ENCODE measurements at places on chromosomes 4 and X. TPM values are rescaled to one million over a fixed set of nuclear protein-coding genes. Genes with fewer than 3 reads are reported as not detected.

The CLDN22 gene
- total RNA-seq, result not detected

The GUCY1A1 gene
- total RNA-seq, result 7.5 TPM

The FMR1NB gene
- not detected for total RNA-seq

The XPNPEP2 gene
- not detected for total RNA-seq

The TKTL2 gene
- not detected for total RNA-seq

DNA sequence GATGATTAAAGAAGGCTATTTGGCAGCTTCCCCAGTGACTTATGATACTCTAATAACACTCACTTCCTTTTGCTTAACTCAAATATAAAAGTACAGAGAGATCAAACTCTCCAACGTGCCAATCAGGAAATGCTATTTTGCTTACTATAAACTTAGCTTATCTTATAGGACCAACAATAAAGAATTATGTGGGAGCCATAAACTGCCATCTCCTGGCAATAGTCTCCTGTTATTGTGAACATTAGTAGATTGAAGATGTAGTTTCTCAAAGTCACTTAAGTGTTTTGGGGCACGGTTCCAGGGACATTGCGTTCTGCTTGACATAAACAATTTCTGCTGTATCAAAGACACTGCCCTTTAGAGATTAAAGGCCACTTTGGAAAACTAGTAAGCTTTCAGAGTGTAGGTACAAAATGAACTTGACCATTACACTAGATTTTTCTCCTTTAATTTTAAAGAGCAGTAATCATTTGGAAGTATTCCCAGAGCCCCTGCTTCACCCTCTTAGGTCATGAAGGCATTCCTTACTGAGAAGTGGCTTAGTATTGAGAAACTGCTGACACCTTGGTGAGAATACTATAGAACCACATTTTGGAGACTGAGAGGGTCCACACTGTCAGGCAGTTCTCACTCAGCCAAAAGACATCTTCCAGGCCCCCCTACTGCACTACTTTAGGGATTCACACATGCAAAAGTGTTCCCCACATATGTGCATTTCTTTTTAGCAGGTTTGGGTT, 51.9 kb downstream of the MAOA start:
- DNase-seq, result peak; percentile 74

DNA sequence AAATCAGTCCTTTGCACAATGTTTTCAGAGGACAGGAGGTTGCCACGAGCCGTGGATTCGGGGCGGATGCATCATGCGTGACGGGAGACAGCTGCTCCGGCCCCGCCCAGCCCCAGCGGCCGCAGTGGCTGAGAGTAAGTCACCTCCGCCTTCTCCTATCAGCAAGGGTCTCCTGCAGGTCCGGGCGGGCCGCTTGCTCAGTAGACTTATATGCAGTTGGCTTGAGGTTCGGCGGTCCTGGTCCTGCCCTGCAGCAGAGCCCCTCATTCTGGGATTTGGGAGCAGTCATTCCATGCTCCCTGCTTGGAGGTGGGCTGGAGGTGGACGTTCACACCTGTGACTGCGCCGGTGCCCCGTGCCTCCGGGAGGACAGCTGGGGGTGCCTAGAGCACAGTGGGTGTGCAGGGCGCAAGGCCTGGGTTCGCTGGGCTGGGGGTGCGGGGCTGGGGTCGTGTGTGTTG, 86.3 kb upstream of the ADRA2C start:
- no peak for DNase-seq

DNA sequence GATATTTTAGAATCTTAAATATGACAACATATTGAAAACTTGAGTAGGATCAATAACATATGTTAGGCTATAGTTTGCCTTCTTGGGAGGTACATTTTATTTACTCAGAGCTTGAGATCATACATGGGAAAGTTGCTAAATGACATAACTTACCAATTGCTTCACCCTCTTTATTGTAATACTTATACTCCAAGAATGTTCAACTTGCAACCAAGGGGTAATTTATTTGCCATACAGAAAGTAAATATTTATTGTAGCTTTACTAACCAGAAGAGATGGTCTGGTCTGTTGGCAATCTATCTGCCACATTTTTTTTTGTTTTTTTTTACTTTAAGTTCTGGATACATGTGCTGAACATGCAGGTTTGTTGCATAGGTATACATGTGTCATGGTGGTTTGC, 426.6 kb downstream of the ARHGAP24 start:
- DNase-seq, result no peak

GRCh38 chr4:75831856-75832405, 70.3 kb downstream of the PPEF2 start:
- DNase-seq, result no peak

- no peak for DNase-seq
These were observed 16.3 kb upstream of the DDX3X start for GRCh38 chrX:41317477-41318208.

DNA sequence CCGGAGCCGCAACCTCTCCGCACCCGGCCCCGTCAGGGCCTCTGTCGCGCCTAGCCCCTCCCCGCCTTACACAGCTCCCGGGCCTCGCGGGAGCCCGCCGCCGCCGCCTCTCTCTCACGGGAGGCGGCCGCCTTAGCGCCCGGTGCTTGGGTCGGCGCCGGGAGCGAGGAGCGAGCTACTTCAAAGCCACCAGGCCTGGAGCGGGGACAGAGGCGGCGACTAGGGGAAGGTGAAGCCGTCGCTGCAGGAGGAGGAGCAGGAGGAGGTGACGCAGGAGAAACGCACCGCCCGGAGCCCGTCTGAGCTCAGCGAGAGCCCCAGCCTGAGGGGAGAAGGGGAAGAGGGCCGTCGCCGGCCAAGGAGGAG, 250 bp downstream of the USP9X start:
- no peak for DNase-seq

DNA sequence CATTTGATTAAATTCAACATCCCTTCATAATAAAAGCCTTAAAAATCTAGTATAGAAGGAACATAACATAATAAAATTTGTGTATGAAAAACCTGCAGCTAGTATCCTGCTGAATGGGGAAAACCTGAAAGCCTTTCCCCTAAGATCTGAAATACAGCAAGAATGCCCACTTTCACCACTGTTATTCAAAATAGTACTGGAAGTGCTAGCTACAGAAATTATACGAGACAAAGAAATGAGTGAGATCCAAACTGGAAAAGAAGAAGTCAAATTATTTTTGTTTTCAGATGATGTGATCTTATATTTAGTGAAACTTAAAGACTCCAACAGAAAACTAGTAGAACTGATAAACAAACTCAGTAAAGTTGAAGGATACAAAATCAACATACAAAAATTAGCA, 152.9 kb downstream of the RTL3 start:
- no peak for DNase-seq

DNA sequence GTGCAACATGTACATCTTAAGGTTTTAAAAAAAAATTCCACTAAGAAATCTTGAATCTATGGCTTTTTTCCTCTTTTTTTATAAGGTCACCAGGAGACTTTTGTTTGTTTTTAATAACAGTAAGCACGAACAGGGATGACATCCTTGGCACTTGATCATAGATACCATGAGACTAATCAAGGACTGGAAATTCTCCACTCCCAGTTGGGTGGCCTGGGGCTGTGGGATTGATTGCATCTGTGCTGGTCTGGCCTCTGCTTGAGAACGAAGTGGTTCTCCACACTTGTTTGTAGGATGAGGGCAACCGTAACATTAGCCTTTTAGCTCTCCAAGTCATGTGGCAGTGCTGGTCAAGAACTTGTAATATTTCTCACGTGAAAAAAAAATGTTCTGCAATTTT, 35.4 kb downstream of the SNX25 start:
- DNase-seq, result no peak

DNA sequence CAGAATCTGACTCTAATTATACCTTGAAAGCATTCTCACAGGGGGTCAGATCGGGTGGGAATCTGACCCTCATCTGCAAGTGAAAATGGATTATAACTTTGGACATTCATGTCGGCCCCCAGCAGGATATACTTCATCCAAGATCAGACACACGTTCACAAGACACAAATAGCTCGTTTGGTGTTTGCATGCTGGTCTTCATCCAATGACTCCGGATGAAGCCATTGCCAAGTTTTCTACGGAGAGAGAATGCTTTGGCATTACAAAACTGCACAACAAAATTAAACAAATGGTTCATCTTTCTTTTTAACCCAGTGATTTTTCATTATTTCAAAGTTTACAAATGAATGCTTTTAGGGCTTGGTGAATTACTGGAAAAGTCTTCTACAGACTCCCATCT, 105.5 kb downstream of the MID1 start:
- DNase-seq, result no peak

DNA sequence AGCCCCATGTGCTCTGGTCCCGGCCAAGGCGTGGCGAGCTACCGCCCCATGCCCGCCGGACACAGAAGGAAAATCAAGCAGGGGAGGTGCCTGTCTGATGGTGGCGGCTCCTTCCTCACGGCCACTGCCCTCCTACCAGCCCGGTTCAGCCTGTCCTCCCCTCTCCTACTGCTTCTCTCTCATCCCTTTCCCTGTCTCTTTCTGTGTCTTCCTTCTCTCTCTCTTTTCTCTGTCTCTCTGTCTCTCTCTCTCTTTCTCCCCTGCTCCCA, 279.1 kb downstream of the ASMT start:
- no peak for DNase-seq

DNA sequence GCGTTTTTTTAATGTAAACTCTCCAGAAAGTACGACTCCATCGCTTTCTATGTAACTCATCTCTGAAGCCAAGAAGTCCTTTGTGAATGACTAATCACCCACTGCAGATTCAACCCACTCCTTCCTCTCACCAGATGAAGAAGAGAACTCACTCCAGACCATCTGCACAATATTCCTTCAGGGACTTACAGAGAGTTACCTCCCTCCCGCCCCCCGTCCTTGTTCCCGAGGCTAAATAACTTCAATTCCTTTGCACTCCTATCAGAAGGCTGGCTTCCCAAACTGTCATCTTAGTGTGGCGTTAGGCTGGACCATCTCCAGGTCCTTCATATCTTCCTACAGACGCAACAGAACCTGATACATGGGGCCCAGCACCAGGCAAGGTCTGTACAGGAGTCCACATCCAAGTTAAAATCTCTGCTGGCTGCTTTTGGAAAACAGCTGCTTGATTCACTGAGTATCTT, 82.4 kb downstream of the AFAP1 start:
- peak; percentile 61 for DNase-seq

GRCh38 chrX:101395789-101396188, 5.0 kb downstream of the RPL36A start:
- no peak for DNase-seq

- peak; percentile 61 for DNase-seq
These were observed 504 bp upstream of the RBM3 start for GRCh38 chrX:48573690-48574269.

DNA sequence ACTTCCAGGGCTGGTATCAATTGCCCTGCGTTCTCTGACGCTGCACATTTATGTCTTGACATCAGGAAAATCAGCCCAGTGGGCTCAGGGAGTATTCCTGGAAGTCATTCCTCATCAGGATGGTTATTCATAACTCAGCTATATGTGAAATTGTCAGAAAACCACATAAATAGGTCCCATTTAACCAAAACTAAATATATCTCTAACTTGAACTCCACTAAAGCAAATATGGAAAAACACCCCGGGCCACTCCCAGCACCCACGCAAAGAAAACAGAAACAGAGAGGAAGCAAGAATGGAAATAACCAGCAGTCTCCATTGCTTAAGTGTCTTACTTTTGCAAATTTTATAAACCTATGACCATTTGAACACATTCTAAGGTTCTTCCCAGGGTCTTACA, 112.0 kb downstream of the IRF2 start:
- no peak for DNase-seq

GRCh38 chr4:80425124-80426100, 89.9 kb downstream of the CFAP299 start:
- no peak for DNase-seq

- no peak for DNase-seq
These were observed 148.4 kb upstream of the VCX3A start for GRCh38 chrX:6683353-6683752.

GRCh38 chr4:40369437-40370274, 34.5 kb downstream of the CHRNA9 start:
- DNase-seq, result no peak

DNA sequence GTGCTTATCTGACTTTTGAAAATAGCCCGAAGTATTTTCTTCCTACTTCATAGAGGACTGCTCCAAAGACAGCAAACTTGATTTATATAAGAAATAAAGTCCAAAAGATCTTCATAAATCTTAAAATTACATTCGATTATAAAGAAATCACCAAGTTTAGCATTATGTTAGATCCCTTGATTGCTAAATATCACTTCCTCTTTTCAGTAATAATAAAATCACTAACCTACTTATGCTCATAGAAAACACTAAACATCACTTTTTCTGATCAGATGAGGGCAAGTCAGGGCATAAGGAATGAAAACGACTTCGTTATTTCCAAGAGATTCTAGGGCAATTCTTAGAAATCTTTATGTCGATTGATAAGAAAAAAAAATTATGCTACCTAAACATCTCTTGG, 32.0 kb downstream of the DYNLT3 start:
- no peak for DNase-seq
